NCI-H146 (cell line): ENCODE measurements at places on chromosomes 4 and X.

GRCh38 chr4:1418494-1419285 lies 12.4 kb upstream of the NKX1-1 start:
- no peak for DNase-seq

- DNase-seq: no peak
Measured at GRCh38 chrX:19303256-19303880, 40.4 kb upstream of the PDHA1 start.

DNA sequence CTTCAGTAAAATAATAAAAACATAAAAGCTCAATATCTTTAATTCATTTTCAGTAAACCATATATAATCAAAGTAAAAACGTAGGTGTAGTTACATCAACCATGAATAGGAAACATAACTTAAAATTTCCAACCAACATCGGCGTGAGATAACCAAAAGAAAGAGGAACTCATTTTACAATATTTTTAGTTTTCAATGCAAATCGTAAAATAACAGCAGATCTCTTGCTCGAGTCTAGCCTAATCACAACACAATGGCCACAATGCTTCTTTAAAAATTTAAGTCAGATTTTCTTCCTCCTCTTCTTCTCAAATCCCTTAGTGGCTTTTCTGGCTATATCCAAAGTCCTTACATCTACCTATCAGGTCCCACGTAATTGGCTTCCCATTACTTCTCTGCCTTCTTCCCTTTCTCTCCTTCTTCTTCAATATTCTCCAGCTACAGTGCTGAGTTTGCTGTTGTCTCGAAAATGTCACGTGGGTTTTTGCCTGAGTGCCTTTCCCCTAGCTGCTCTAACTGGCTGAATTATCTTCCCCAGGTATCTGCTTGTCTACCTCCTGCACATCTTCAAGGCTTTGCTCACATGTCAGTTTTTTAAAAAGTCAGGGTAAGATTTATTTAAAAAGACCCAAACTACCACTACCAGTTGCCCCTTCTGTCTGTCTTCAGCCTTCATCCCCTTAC lies 90.9 kb upstream of the BANK1 start:
- no peak for DNase-seq

GRCh38 chr4:41119867-41120295 lies 94.5 kb downstream of the APBB2 start:
- DNase-seq: no peak

DNA sequence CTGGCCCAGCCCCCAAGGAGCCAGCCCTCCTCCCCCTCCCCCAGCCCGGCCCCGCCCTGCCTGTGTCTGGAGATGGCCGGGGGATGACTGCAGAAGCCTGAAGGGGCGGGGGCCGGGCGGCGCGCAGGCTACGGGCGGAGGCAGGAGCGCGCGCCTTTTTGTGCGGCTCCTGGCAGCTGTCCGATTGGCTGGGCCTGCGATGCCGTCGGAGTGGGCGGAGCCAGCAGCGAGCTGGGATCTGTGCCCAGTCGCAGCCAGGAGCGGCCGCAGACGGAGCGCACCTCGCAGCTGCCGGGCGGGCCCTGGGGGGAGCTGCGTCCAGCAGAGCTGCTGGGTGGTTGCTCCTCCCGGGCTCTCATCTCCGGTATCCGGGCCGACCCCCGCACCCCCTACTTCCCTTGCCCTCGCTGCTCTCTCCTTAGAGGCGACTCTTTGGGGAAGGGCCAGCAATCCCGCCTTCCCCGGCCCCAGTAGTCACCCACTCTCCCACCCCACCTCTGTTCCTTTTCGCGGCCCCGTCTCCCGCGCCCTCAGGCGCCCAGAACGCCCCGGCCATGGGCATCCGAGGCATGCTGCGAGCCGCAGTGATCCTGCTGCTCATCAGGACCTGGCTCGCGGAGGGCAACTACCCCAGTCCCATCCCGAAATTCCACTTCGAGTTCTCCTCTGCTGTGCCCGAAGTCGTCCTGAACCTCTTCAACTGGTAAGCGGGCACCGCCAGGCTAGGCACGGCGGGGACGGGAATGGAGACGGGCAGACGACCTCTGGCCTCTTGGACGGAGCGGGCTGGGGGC lies at the start of gene GABRQ:
Gene GABRQ, plus strand, starts transcription at position 247 of the 794 bp plus-strand sequence. Its CDS starts 308 bp downstream, at position 555.
- peak; percentile 84 for DNase-seq

- DNase-seq: peak; percentile 3
Measured at GRCh38 chr4:152398060-152398459, 137.8 kb downstream of the FBXW7 start.

DNA sequence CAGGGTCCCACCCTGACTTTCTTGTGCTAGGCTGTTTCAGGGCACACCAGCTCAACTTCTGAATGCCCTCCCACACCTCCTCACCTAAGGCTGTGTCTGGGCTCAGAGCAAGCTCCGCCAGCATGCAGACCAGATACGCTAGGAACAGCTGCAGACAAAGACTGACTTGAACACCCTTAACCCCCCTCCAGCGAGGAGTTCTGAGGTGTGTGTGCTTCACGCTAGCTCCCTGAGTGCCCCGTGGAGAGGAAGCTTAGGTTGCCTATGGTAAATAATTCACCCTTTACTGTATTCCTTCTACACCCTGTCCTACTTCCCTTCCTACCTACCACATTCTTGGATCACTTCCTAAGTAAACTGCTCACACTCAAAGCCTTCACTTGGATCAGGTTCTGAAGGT lies 115.0 kb downstream of the VCX3B start:
- DNase-seq: no peak

DNA sequence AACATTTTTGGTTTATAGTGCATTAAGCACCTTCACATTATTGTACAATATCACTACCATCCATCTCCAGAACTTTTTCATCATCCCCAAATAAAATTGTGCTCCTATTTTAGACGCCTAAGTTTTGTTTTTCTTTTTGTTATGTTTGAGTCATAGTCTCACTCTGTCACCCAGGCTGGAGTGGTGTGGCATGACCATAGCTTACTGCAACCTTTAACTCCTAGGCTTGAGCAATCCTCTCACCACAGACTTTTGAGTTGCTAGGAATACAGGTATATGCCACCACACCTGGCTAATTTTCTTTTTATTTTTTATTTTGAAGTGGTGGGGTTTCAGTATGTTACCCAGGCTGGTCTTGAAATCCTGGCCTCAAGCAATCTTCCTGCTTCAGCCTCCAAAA lies 33.9 kb downstream of the PRSS12 start:
- DNase-seq: no peak

GRCh38 chr4:116824172-116824571 lies 261.2 kb downstream of the TRAM1L1 start:
- no peak for DNase-seq

DNA sequence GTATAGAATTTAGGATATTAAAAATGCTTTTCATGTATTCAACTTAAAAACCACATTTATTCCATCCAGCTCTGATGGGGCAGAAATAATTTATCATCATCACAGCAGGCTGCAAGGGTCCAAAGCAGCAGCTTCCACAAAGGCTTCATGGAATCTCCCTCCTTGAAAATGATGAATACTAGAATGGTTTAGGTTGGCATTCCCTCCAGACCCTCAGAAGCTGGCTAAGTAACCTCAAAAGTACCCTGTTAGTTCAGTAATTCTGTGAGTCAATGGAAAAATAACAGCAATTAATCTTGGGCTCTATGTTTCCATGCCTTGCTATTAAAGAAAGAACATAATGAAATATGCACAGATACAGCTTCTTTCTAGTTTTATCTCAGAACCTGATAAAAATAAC lies 594.9 kb upstream of the DIPK2B start:
- DNase-seq: no peak

DNA sequence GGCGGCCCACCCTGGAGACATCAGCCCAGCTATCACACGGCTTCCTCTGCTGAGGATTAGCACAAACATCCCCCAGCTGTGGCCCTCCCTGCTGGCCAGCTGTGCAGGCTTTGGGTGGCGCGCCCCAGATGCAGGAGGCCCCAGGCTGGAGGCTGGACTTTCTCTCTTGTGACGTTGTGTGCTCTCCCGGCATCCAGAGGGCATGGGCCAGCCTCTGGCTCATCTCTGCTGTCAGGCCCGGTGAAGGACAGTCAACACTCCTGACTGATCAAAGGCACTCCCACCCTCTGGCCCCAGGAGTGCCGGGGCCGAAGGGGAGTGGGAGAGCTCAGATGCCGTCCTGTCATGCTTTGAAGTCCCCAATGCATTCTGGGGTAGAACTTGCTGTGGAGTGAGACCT lies 29.9 kb upstream of the PJA1 start:
- no peak for DNase-seq

GRCh38 chr4:127856196-127856812 lies 24.4 kb upstream of the PLK4 start:
- DNase-seq: no peak

GRCh38 chr4:129968366-129968765 lies 872.4 kb downstream of the C4orf33 start:
- no peak for DNase-seq

- no peak for DNase-seq
Measured at GRCh38 chr4:123419885-123420755, 23.5 kb downstream of the SPRY1 start.

GRCh38 chr4:244471-244870 lies 60.8 kb downstream of the ZNF732 start:
- peak; percentile 42 for DNase-seq

- DNase-seq: no peak
Measured at GRCh38 chr4:26261405-26261804, 59.4 kb upstream of the RBPJ start.

- no peak for DNase-seq
Measured at GRCh38 chr4:891747-892146, 40.4 kb downstream of the GAK start.

DNA sequence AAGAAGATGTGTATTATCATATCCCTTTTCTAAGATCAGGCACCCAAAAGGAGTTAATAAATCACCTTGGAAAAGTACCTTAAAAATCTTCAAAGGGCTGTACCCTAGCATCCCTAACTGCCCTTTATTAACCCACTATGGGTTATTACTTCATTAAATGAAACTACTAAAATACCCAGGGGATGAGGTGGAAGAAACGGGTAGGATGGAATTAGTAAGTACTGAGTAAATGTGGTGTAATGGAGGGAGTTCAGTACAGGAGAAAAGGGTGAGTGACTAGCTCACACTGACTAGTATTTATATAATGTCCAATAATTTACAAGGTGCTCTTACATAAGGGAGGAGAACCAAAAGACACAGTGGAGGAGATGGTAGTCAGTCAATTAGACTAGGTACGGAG lies 51.0 kb upstream of the RASGEF1B start:
- DNase-seq: no peak

DNA sequence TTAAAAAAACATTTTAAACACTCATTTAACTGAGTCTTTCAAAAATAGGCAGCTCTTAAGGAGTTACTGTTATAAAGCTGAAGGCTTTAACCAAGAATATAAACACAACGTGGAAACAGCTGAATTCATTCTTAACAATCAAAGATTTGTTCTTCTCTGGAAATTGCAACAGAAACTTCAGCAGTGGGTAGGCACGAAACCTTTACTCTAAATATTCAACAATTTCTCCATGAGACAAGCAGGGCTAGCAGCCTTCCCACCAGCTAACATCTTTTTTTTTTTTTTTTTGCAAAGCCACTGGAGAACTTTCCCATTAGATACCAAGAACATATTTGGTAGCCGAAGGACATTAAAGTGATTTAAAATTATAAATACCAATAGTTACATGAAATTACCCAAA lies 78.2 kb upstream of the PRSS48 start:
- DNase-seq: no peak

DNA sequence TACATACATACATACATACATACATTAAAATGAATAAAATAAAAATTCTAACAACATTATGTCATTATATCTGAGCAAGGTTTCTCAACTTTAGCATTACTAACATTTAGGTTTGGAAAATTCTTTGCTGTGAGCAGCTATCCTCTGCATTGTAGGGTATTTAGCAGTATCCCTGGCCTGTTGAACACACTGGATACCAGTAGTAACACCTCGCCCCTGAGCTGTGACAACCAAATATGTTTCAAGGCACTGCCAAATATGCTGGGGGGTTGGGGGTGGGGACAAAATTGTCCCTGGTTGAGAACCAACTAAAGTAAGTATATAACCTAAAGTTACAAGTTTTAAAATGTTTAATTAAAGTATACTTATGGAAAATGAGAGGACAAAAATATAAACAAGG lies 860.9 kb upstream of the FTHL17 start:
- no peak for DNase-seq

- no peak for DNase-seq
Measured at GRCh38 chr4:185625503-185625902, 90.2 kb upstream of the PDLIM3 start.
